HCT116 (cell line): ENCODE measurements at places on chromosomes 16 and 17. TPM values are rescaled to one million over a fixed set of nuclear protein-coding genes. Genes with fewer than 3 reads are reported as not detected.

ZNF597 gene
- 3.2 TPM for total RNA-seq

CACNG3 gene
- not detected for total RNA-seq

SLC16A6 gene
- total RNA-seq, result 4.8 TPM

CLEC3A gene
- total RNA-seq, result not detected

- DNase-seq, result no peak
- no peak overlapping the region for H3K27ac ChIP-seq
- H3K27me3 ChIP-seq, result no peaks in the 10 kb centered on the region
- H3K4me1 ChIP-seq, result peaks cover 8% of the 10 kb centered on the region
- no peaks in the 10 kb centered on the region for H3K36me3 ChIP-seq
Observed at GRCh38 chr17:16463358-16464302, 28.4 kb downstream of the LRRC75A start.

DNA sequence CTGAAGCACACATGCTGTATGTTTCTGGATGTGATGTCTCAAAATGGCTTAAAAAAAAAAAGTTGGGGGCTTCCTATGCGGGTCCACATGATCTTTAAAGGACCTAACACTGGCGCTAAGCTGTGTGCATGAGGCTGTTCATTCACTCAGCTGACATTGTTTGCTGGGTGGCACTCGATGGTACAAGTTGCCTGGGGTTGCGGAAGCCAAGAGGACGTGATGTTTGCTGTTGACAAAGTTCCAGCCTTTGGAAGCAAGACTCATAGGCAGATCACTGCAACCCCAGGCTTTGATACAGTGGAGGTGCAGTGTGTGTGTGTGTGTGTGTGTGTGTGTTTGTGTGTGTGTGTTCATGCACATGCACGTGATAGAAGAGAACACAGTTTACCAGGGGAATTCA is 29.5 kb upstream of the DNAI2 start:
- no peak overlapping the region for H3K27ac ChIP-seq
- no peaks in the 10 kb centered on the region for H3K36me3 ChIP-seq
- H3K27me3 ChIP-seq, result no peaks in the 10 kb centered on the region
- H3K4me1 ChIP-seq, result no peaks in the 10 kb centered on the region
- no peak overlapping the region for H3K4me3 ChIP-seq

- H3K4me3 ChIP-seq, result no peak overlapping the region
- peaks cover 37% of the 10 kb centered on the region for H3K4me1 ChIP-seq
- DNase-seq, result no peak
- no peaks in the 10 kb centered on the region for H3K27me3 ChIP-seq
- H3K27ac ChIP-seq, result no peak overlapping the region
Observed at GRCh38 chr17:80785477-80786178, 206.0 kb upstream of the CHMP6 start.

GRCh38 chr17:14590459-14591250 is 289.8 kb downstream of the HS3ST3B1 start:
- H3K27me3 ChIP-seq, result no peaks in the 10 kb centered on the region
- no peak overlapping the region for H3K27ac ChIP-seq
- no peak overlapping the region for H3K4me3 ChIP-seq
- H3K36me3 ChIP-seq, result no peaks in the 10 kb centered on the region
- H3K4me1 ChIP-seq, result no peaks in the 10 kb centered on the region

GRCh38 chr16:10992797-10993196 is 48.4 kb downstream of the CLEC16A start:
- peak overlapping the region; percentile 94 for H3K27ac ChIP-seq
- DNase-seq, result peak; percentile 52
- 0 out of 2 replicates have a peak, but pooled peaks cover 3% of the 10 kb centered on the region for H3K36me3 ChIP-seq
- H3K4me1 ChIP-seq, result peaks cover 58% of the 10 kb centered on the region
- peak overlapping the region; percentile 29 for H3K4me3 ChIP-seq
- no peaks in the 10 kb centered on the region for H3K27me3 ChIP-seq

DNA sequence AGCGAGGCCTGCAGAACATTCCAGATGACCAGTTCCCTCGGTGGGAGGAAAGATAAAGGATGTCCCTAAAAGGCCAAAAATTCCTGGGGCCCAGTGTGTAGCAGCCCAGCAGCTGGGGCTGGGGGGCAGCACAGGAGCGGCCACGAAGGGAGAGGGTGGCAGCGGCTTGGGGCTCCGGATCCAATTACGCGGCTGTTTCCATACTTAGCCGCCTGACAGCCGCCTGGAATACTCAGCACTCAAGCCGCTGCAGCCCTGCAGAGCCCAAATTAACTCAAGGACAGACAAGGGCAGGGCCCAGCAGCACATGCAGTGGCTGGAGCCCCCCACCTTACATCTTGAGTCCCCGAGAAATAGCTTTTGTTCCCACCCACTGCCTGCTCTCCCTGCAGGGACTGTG is 1.3 kb downstream of the SRL start:
- H3K36me3 ChIP-seq, result no peaks in the 10 kb centered on the region
- H3K4me3 ChIP-seq, result no peak overlapping the region
- H3K4me1 ChIP-seq, result no peaks in the 10 kb centered on the region
- no peaks in the 10 kb centered on the region for H3K27me3 ChIP-seq
- no peak overlapping the region for H3K27ac ChIP-seq
